ENCODE measurements at places on chromosomes 6 and 20. TPM values are rescaled to one million over a fixed set of nuclear protein-coding genes. Genes with fewer than 3 reads are reported as not detected.

DCDC2 gene
- 3.2 TPM for total RNA-seq

NRN1 gene
- total RNA-seq: 0.74 TPM

CPNE1 gene
- 215 TPM for total RNA-seq

FAM184A gene
- not detected for total RNA-seq

BTBD9 gene
- total RNA-seq: 2.8 TPM

SCUBE3 gene
- 0.03 TPM for total RNA-seq

GNAS-AS1 gene
- total RNA-seq: not detected

SIRPB1 gene
- 0.51 TPM for total RNA-seq

HLA-DMA gene
- total RNA-seq: 3.6 TPM

CD109 gene
- 39.7 TPM for total RNA-seq

HLA-DQB1 gene
- total RNA-seq: not detected

COL19A1 gene
- total RNA-seq: not detected

HAO1 gene
- total RNA-seq: not detected

SIRPD gene
- total RNA-seq: not detected

PRDM1 gene
- 5.3 TPM for total RNA-seq

GLP1R gene
- not detected for total RNA-seq

MYLK4 gene
- 0.15 TPM for total RNA-seq

NKX2-2 gene
- total RNA-seq: not detected

HCRTR2 gene
- total RNA-seq: not detected

NRSN2 gene
- 50.4 TPM for total RNA-seq

CYP24A1 gene
- 220 TPM for total RNA-seq

STX11 gene
- 2.3 TPM for total RNA-seq

HSPA12B gene
- 0.35 TPM for total RNA-seq

TULP1 gene
- total RNA-seq: not detected

KCNS1 gene
- total RNA-seq: not detected

BTN2A1 gene
- 21.8 TPM for total RNA-seq

KCNQ5 gene
- total RNA-seq: 1.6 TPM

BTNL2 gene
- not detected for total RNA-seq

CALHM4 gene
- not detected for total RNA-seq

CRISP2 gene
- total RNA-seq: not detected

PTCRA gene
- total RNA-seq: not detected

TFAP2D gene
- total RNA-seq: not detected

TSHZ2 gene
- not detected for total RNA-seq

RIMS1 gene
- not detected for total RNA-seq

ZNF334 gene
- not detected for total RNA-seq

TRDN gene
- not detected for total RNA-seq

BRD2 gene
- total RNA-seq: 121 TPM

WFDC5 gene
- not detected for total RNA-seq

NEURL2 gene
- 1.5 TPM for total RNA-seq

OSTM1 gene
- total RNA-seq: 28.2 TPM

PEX7 gene
- total RNA-seq: 5.1 TPM

FOXA2 gene
- 16.4 TPM for total RNA-seq

TCFL5 gene
- total RNA-seq: 3.9 TPM

CEP57L1 gene
- 7.8 TPM for total RNA-seq

BIRC7 gene
- 4.7 TPM for total RNA-seq

ADGB gene
- total RNA-seq: not detected

TTI1 gene
- total RNA-seq: 22.0 TPM

TMEM170B gene
- total RNA-seq: 0.60 TPM

All from A549 treated with CORT108297 at 1 μM for 4 hours (cell line).